Mesenchymal stem cell (in vitro differentiated cells and primary cell): ENCODE measurements at places on chromosomes 3 and 15.

- no peak for DNase-seq
- H3K36me3 ChIP-seq: no peaks in the 10 kb centered on the region
- H3K27ac ChIP-seq: no peak overlapping the region
- H3K27me3 ChIP-seq: no peaks in the 10 kb centered on the region
- H3K4me3 ChIP-seq: no peak overlapping the region
Measured at GRCh38 chr3:59940718-59941117, 890.9 kb upstream of the CFAP20DC start.

DNA sequence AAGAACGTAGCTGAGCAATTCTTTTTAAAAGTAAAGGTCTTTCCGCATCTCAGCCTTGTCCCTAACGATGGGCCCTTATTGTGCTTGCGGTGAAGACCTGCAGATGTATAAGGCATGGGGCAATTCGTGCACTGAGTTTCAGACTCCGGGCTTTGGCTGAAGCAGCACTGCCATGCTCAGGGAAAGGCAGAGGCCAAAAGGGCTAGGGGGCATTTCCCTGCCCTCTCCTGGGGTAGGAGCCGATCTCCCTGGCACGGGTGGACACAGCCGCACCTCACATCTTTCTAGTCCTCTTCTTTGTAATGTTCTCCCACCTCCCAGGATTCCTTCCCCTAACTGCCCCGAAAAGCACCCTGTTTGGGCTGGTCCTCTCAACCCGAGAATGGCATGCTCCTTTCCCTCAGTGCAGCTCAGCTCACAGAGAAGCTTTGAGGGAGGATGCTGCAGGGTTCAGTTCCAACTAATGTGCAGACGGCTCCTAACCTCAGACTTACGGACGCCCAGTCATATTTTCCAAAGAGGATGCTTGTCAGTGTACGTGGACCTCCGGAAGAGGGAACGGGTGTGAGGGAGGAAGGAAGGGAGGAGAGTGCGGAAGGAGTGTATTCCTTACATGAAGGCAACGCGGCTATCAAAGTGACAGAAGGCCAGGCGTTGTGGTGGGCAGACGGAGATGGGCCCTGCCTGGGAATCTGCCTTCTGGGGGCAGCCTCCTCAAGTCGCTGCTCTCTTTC is 61.2 kb downstream of the SYNM start:
- H3K4me3 ChIP-seq: no peak overlapping the region
- H3K27me3 ChIP-seq: no peaks in the 10 kb centered on the region
- H3K4me1 ChIP-seq: peaks cover 2% of the 10 kb centered on the region
- H3K36me3 ChIP-seq: peaks cover 41% of the 10 kb centered on the region
- DNase-seq: no peak
- no peak overlapping the region for H3K27ac ChIP-seq

GRCh38 chr15:79371591-79371990 is 60.5 kb upstream of the MINAR1 start:
- H3K4me1 ChIP-seq: peaks cover under 1% of the 10 kb centered on the region
- H3K27ac ChIP-seq: no peak overlapping the region
- no peak overlapping the region for H3K4me3 ChIP-seq

- no peaks in the 10 kb centered on the region for H3K27me3 ChIP-seq
- H3K27ac ChIP-seq: no peak overlapping the region
- no peak overlapping the region for H3K4me3 ChIP-seq
Measured at GRCh38 chr15:49327927-49328326, 95.1 kb upstream of the FGF7 start.

DNA sequence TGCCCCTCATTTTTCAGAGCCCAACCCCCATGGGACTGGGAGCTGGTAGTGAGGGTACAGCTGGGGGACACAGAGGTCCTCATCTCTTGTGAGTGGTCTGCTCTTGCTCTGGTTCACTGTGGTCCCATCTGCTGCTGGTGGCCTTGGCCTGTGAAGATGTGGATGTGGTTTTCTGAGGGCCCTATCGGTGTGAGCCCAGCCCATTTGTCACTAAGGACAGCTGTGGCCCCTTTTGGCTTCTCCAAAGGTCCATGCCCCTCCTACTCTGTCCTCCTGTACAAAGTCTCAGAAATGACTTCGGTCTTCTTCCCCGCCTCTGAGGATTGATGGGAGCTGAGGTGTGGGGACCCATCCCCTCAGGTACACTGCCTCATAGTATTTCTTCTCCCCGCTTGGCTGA is 21.0 kb downstream of the LIPC start:
- no peak for DNase-seq
- H3K4me3 ChIP-seq: no peak overlapping the region
- H3K27ac ChIP-seq: no peak overlapping the region
- H3K36me3 ChIP-seq: no peaks in the 10 kb centered on the region
- no peaks in the 10 kb centered on the region for H3K27me3 ChIP-seq
- peaks cover 4% of the 10 kb centered on the region for H3K4me1 ChIP-seq
